ENCODE measurements at places on chromosomes 12 and 14.

- no peak for DNase-seq
These were observed 52.1 kb downstream of the RCOR1 start for GRCh38 chr14:102644523-102644922.

- DNase-seq: no peak
These were observed 214.1 kb upstream of the PLEKHG7 start for GRCh38 chr12:92488735-92489134.

- DNase-seq: no peak
These were observed 48.6 kb upstream of the BCAT1 start for GRCh38 chr12:24997496-24997895.

DNA sequence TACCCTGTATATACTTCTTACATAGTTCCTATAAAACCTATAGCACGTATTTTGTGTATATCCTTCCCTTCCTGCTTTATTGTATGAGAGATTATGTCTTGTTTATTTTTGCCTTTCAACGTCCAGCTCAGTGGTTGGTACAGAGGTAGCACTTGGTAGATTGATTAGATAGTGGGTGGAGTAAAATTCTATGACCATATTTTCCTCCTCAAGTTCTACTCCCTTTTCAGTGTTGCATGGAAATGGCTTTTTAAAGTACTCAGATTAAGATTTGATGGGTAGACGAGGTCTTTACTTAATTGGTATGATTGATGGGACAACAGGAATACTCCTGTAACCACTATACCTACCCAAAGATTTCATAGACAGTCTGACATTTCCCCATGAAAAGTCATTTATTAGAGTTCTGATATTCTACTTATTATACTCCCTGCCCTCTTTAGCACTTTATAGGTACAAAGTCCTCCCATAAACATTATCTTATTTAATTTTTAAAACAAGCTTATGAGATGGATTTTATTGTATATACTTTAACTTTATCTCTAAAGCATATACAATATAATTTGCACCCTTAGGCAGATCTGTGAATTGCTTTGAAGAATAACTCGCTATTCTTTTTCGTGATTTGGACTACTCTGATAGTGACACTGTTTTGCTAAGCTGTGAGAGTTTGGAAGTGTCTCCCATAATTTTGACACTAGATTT lies 348.0 kb downstream of the RAD51B start:
- no peak for DNase-seq

DNA sequence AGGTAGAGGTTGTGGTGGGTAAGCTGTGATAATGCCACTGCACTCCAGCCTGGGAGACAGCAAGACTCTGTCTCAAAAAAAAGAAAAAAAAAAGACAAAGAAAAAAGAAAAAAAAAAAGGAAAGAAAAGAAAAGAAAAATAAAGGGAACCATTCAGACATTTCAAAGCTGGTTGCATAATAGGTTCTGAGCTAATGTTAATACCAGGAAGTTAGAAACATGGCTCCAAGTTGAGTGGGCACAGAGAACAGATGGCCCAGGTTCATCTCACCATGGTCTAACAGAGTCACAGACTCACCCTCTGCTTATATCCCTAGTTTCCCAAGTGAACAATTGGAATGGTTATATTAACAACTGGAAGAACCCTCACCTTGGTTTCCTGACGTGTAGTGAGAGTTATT lies 17.4 kb upstream of the ZDHHC17 start:
- DNase-seq: no peak

GRCh38 chr14:95895720-95896119 lies 19.1 kb downstream of the TUNAR start:
- DNase-seq: no peak

GRCh38 chr12:50887191-50887590 lies 44.5 kb downstream of the TMPRSS12 start:
- DNase-seq: no peak

DNA sequence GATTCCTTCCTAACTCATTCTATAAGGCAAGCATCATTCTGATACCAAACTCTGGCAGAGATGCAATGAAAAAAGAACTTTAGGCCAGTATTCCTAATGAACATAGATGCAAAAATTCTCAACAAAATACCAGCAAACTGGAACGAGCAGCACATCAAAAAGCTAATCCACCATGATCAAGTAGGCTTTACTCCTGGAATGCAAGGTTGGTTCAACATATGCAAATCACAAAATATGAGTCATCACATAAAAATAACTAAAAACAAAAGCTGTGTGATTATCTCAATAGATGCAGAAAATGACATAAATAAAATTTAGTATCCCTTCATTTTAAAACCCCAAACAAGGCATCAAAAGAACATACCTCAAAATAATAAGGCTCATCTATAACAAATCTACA lies 98.9 kb downstream of the ACSS3 start:
- DNase-seq: no peak

- no peak for DNase-seq
These were observed 738.7 kb downstream of the C12orf50 start for GRCh38 chr12:87290505-87290904.

- no peak for DNase-seq
These were observed 7.5 kb downstream of the EID3 start for GRCh38 chr12:104310751-104311633.

- no peak for DNase-seq
These were observed 143.5 kb downstream of the TSPAN9 start for GRCh38 chr12:3220382-3221321.
